ENCODE measurements at places on chromosomes 1 and 21.

GRCh38 chr1:119908661-119909060, 12.3 kb upstream of the ADAM30 start:
- DNase-seq: no peak

DNA sequence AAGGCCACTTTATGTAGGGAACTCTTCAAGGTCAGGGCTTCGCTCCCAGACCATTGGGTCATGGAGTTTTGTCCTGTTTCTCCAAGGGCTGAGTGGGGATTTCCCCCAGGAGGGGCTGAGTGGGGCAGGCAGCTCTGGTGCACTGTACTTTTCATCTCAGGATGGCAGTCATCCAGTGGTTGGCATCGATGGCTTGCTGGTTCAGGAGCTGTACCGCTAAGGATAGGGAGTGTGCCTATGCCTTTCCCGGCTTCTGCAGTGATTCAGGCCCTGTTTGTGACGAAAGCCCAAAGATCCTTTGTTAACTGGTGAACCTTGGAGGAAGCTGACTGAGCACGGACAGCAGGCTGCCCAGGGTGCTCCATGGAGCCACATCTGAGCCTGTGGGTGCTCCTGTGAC, 100.1 kb upstream of the GADD45A start:
- no peak for DNase-seq

GRCh38 chr1:90475631-90476030, 241.5 kb downstream of the BARHL2 start:
- no peak for DNase-seq

- no peak for DNase-seq
These were observed 51.1 kb downstream of the GLIS1 start for GRCh38 chr1:53687901-53688300.

DNA sequence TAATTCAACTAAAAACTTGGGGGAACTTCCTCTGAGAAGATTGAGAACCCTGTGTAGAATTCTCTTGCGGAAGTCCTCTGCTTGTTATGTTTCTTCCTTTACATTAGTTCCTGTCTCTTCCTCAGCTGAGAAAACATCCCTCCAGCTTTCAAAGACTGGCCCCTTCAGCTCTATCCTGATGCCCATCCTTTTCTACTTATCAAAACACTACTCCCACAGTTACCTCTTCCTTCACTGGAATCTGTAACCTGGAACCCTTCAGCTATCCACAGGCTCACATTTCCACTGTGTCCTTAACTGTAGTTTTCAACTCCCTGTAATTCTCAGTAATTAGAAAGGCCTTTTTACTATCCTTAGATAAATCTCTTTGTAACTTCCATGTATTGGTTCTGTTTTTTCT, 6.0 kb upstream of the DEDD start:
- no peak for DNase-seq
